Activated CD8-positive, alpha-beta memory T cell treated with anti-CD3 and anti-CD28 coated beads for 1 hour (primary cell): ENCODE measurements at places on chromosomes 13 and 19.

DNA sequence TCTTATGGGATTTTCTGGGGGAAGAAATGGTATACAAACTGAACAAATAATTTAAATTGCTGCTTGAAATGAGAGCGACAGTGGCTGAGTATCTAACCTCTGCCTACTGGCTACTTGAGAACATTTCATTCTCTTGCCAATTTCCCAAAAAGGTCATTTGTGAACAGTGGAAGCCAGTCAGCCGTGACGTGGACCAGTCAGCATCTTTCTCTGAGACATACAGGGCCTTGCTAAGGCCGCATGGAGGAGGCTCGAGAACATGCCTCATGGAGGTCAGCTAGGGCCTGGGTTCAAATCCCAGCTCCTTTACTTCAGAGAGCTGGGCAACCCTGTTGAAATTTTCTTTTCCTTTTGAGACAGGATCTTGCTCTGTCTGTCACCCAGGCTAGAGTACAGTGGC lies 20.3 kb downstream of the ZC3H4 start:
- DNase-seq = no peak

GRCh38 chr13:72437458-72437857 lies 290.0 kb downstream of the MZT1 start:
- DNase-seq = no peak

- DNase-seq = no peak
Observed at GRCh38 chr13:106477303-106477702, 58.2 kb downstream of the EFNB2 start.

- DNase-seq = no peak
Observed at GRCh38 chr19:10037809-10038208, 24.5 kb downstream of the RDH8 start.

- DNase-seq = no peak
Observed at GRCh38 chr13:105805892-105806627, 729.4 kb downstream of the EFNB2 start.

DNA sequence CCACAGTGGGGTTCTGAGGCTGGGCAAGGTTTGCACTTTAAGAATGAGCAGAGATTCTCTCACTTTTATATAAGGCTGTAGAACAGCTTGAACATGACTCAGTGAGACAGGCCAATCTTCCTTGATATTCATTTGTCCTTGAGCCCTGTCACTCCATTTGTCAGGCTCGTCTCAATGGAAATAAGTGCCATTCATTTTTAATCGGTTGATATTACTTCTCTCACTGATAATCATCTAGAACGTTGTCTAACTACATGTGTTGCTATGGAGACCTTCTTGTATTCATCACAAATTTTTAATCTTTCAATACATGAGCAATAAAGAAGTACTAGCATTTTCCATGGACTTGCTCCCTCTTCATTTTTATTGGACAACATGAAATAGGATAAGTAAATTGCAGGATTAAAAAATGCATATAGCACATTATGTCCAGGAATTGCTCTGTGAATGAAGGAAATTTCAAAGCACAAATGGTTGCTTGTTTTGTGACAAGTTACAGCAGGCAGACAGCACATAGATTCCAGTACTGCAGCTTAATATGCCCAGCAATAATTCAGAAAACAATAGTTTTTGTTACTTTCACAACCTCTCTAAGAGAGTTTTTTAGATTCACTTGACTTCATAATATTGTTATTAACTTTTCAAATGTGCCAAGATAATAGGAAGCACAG lies 1178.4 kb upstream of the ATXN8OS start:
- DNase-seq = no peak

DNA sequence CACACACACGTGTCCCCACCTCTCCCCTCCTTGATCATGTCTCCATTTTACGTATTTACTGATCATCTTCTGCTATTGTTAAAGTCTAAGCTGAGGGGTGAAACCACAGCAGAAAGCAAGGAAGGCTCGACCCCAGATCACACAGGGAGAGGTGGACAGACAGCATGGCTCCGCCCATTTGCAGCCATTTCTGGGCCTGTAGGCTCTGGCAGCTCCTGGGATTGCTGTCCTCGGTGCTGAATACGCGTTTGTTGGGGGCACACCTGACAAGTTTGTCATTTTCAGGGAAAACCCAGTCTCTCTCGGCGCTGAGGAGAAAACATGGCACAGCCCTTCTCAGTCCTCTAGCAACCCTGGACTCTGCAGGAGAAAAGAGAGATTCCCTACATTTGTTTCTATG lies 8.0 kb downstream of the TMEM86B start:
- no peak for DNase-seq

- DNase-seq = no peak
Observed at GRCh38 chr13:51044023-51044665, 66.9 kb downstream of the C13orf42 start.

DNA sequence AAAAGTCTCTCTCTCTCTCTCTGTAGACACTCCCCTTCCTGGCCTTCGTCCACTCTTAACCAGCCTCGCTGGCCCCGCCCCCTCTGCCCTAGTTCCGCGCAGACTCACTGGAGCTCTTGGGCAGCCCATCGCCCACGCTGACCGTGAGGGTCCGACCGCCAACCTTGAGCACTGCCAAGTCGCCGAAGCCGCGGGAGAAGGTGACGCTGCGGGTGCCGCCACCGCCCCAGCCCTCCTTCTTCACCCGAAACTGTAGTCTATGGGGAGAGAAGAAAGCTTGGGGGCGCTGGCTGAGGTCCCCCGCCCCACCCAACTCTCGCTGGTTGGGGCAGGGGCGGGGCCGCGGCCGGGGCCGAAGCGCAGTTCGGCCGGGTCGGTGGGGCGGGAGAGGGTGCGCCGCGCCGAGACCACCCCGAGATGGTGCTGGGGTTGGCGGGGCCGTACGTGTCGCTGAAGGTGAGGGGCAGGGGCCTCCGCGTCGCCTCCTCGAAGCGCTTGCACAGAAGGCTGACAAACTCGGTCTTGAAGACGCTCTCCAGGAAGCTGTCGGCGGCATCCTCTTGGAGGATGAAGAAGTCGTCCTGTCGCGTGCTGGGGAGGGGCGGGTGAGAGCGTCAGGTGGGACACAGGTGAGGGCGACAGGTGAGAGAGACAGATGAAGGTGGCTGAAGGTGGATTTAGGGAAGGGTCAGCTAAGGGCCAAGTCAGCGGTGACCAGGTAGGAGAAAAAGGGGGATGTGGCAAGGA lies 12.6 kb upstream of the ZNF414 start:
- no peak for DNase-seq

- no peak for DNase-seq
Observed at GRCh38 chr13:107373551-107373950, 805.6 kb upstream of the ARGLU1 start.

DNA sequence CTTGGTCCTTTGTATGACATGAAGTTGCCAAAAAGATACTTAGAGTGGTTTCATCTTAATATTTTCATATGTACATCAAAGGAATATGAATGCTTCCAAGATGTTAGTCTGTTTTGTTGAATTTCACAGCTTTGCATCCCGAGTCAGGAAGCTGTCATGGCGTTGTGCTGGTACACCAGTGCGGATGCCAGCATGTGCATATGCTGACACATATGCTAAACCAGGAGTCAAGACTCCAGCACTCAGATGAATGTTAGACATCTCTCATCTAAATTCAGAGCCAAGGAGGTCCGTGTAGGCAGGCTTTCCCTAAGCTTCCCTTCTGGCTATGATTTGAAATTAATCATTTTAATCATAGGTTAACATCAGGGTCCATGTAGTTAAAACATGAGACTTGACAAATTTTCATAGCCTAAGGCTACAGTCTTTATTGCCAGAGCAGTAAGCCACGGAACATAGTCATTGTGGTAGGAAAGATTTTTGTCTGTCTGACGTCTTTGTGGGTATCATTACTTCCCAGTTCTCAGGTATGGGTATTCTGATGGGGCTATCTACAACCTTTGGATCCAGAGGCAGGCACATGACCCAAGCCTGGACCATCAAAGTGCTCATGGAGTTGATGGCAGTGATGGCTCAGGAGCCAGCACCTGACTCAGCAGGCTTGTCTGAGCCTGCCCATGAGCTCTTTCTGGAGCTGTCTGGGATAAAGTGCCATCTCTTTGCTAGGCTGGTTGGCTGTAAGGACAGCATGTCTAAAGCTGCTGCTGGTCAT lies 246.1 kb downstream of the KCNRG start:
- DNase-seq = no peak

- DNase-seq = no peak
Observed at GRCh38 chr19:49441960-49442350, 628 bp upstream of the SLC17A7 start.

- no peak for DNase-seq
Observed at GRCh38 chr13:66915596-66916185, 314.4 kb downstream of the PCDH9 start.

DNA sequence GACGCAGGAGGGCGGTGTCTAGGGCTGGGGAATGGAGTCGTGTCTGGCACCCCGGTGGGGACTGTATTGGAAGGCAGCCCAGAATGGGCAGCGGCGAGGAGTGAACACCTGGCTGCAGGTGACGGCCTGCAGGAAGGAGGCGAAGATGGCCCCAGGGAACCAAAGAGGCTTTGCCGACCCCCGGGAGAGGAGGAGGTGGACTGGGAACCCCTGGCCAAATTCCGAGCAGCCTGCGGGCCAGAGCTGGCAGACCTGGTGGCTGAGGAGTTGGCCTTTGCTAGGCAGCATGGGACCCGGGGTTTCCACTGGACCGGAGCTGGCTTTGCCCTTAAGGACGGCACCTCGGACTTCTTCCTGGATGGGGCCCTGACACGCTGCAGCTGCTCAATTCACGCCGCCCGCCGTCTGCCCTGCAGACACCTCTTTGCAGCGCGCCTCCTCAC lies 25.9 kb downstream of the ZSWIM9 start:
- no peak for DNase-seq

GRCh38 chr13:39875111-39875987 lies 219.9 kb downstream of the COG6 start:
- DNase-seq = no peak

GRCh38 chr19:44822670-44823372 lies 13.9 kb downstream of the BCAM start:
- DNase-seq = no peak

GRCh38 chr13:54768214-54768613 lies 1739.6 kb downstream of the OLFM4 start:
- DNase-seq = no peak

- DNase-seq = no peak
Observed at GRCh38 chr19:4593409-4593851, 33.9 kb upstream of the SEMA6B start.

- no peak for DNase-seq
Observed at GRCh38 chr13:27853861-27854260, 61.6 kb downstream of the GSX1 start.

GRCh38 chr19:48469289-48469881 lies at the start of gene CYTH2:
Gene CYTH2, plus strand, starts transcription at chr19:48469369. Its CDS starts 139 bp downstream, at chr19:48469508.
- DNase-seq = peak; percentile 43

DNA sequence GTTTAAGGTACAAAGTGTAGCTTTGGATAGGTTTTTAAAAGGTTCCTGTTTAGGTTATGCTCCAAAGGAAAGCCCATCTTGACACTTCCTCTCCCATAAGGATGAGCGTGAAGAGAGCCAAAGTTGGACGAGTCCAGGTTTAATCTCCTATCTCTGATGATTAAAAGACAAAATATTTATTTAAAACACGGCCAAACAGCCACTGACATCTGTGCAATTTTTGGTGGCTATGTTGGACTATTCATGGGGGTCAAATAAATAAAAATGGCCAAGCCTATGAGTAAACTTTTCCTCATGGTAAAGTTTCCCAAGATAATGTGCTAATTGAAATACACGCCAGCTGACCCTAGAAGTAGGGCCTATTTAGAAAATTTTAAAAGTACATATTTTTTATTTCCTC lies 69.0 kb upstream of the DOCK9 start:
- DNase-seq = no peak

DNA sequence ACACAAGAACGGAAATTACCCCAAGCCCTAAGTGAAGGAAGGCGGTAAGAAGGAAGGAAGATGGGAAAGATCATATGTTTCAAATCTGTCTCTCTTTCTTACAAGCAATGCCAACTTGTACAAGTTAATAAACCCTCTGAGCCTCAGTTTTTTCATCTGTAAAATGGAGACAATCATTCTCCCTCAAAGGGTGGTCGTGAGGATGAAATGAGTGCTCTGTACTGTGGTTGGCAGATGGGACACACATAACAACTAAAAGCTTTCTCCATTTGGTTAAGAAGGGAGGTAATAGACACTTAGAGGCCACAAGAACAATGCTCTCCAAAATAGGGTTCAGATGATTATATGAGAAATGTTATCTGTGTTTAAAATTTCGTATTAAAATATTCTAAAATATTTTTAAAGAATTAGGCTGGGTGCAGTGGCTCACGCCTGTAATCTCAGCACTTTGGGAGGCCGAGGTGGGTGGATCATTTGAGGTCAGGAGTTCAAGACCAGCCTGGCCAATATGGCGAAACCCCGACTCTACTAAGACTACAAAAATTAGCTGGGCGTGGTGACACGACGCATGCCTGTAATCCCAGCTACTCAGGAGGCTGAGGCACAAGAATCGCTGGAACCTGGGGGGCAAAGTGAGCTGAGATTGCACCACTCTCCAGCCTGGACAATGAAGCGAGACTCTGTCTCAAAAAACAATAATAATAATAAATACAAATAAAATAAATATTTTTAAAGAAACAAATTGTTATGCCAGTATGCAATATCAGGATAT lies 89.7 kb downstream of the STARD13 start:
- DNase-seq = no peak

DNA sequence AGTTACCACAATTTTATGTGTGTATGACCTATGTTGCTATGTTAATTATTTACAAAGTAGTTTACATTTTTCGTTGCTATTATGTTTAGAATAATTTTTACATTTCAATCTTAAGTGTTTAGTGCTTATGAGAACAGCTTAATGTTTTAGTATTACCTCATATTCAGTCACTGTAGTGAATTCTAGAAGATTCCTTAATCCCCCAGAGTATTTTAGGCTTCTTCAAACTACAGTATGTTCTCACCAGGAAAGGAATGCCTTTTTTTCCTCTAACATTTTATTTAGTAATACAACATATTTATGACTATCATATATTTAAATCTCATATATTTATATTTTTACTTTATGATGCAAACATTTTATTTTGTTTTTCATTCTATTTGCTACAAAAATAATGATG lies 612.1 kb upstream of the KLHL1 start:
- no peak for DNase-seq

DNA sequence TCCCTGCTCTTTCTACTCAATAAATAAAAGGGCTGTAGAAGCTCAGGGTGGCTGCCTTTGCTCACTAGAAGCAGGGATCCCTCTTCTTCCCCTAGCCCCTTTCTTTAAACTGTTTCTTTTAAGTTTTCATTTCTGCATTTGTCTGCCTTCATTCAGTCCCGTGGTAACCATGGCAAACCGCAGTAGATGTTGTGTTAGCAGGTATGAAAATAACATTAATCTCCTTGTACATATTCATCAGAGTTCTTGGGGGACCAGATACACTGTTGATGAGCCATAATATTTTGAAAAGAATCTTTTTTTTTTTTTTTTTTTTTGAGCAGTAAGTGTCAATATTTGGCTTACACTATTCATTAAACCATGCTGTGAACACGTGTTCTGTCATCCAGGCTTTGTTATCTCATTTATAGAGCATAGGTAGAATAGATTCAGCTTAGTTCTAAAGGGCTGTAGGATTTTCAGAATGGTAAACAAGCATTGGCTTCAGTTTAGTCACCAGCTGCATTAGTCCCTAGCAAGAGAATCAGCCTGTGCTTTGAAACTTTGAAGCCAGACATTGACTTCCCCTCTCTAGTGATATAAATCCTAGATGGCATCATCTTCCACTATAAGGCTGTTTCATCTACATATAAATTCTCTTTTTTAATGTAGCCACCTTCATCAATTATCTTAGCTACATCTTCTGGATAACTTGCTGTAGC lies 59.4 kb upstream of the SPRY2 start:
- DNase-seq = no peak
